ENCODE measurements at places on chromosomes 4 and X.

GRCh38 chrX:119040432-119040831 is 32.4 kb upstream of the CT47C1 start:
- DNase-seq = no peak

- DNase-seq = no peak
Measured at GRCh38 chrX:72604705-72605104, 32.1 kb upstream of the HDAC8 start.

- no peak for DNase-seq
Measured at GRCh38 chrX:30533266-30533665, 44.3 kb downstream of the TASL start.

- no peak for DNase-seq
Measured at GRCh38 chr4:142354041-142354440, 492.1 kb downstream of the INPP4B start.

GRCh38 chrX:145818186-145819113 is 821 bp downstream of the SLITRK2 start:
- no peak for DNase-seq

DNA sequence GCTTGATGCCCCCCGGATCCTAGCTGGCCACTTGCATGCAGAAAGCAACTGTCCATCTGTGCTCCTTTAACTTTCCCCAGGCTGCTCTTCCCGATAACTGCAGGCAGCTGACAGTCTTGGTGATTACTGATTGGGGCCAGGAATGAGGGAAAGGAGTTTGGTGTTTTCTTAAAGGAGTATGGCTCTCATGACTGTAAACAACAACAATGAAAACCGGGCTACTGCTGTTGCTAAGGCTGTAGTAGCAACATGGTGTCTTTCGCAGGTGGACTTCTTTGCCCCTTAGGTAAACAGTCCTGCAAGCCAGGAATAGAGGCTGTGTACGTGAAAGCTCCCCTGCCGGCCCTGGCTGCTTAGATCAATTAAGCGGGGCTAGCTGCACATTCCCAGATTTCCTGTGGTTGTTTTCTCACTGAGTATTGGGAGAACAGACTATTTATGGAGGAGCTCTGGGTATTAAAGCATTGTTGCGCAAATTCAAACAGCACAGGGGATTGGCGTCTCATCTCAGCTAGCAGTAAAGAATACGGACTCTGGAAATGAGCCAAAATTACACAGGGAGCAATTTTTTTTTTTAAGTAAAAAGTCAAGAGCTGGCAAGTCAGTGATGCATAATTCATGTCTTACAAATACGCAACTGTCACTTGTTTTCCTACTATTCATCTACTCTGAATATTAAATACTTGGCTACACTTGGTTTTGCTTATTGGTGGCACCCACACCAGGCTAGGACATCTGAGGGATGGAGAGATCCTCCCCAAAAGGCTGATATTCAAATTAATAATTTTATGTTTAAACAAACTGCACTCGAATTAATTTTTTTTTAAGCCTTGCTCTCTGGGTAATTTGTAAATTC is 61.6 kb upstream of the NAP1L5 start:
- DNase-seq = no peak

DNA sequence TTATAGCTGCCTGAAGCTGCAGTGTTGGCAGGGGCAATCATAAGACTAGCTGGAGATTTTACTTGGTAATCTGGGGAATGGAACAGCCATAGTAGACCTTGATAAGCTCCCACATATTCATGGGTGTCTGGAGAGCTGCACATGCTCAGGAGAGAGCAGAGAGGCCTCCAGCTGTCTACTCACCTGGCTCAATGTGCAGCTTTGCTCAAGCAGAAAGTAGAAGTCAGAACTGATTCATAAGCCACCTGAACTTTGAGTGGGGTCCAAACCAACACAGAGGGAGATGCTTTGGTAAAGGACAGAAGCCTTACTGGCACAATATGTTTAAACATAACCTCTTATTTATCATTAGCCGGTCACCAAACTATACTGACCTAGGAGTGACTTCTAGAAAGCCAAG is 54.4 kb downstream of the KDM6A start:
- no peak for DNase-seq

GRCh38 chr4:52366191-52366590 is 292.9 kb downstream of the USP46 start:
- no peak for DNase-seq

DNA sequence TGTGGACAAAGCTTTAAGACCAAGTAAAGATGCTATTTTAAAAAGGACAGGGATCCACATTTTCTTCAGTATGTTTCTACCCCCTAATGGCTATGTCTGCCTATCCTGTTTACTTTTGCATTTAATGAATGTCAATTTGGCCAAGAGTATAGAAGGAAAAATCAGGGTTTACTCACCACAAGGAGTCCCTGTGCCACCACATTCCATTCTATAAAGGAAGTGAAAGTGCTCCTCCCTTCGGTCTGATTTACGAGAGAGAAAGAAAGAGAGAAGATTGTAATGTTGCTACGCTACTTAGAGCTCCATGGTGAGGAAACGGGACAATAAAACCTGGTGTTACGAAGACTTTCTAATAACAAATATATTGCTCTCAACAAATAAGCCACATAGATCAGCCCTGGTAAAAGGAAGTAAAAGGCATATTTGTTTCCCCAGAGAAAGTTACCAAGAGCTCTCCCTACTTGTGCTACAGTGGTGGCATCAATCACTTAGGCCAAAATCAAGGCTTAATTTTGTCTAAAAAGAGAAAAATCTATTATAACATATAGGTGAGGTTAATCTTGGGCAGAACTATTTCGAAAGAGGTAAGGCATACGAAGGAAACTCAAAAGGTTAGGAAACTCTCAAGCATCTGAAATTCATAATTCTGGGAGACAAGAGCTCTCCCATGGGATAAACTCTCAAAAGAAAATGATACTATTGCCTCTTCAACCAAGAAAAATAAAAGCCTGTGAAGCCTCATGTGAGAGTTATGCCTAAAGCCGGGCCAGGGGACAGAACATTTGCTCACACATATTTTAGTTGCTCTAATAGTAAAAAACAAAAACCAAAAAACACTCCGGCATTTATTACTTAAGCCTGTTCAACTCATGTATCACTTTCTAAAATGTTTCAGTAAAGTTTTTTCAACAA is 29.5 kb downstream of the TAPT1 start:
- DNase-seq = peak; percentile 73

- DNase-seq = no peak
Measured at GRCh38 chrX:17294561-17294960, 80.4 kb upstream of the NHS start.

GRCh38 chr4:53547983-53548382 is 43.3 kb downstream of the LNX1 start:
- no peak for DNase-seq

DNA sequence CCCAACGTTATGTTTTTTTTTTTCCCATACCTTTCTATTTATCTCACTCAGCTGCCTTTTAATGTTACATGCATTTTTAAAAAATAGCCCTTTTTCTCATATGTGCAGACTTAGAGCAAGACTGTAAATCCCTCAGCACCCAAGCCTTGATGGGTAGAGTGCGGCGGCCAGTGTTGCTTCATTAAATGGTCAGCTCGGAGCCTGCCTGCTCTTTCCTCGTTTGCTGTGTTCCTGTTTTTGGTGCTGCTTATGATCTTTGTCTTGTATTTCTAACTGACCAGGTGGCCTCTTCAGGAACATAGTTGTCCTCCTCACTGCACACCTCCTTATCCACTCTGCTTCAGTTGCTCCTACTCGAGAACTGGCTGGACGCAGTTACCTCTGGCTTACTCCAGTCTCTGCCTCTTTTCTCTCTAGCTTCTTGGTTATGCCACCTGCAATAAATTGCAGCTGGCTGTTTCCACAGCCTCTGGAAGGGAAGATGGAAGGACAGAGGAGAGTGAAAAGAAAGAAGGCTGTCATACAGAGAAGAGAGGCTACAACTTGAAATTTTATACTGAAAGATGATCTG is 10.7 kb downstream of the RBPJ start:
- no peak for DNase-seq

- DNase-seq = no peak
Measured at GRCh38 chr4:137343221-137343620, 189.1 kb downstream of the PCDH18 start.

GRCh38 chr4:136392576-136392975 is 1139.7 kb downstream of the PCDH18 start:
- DNase-seq = no peak

DNA sequence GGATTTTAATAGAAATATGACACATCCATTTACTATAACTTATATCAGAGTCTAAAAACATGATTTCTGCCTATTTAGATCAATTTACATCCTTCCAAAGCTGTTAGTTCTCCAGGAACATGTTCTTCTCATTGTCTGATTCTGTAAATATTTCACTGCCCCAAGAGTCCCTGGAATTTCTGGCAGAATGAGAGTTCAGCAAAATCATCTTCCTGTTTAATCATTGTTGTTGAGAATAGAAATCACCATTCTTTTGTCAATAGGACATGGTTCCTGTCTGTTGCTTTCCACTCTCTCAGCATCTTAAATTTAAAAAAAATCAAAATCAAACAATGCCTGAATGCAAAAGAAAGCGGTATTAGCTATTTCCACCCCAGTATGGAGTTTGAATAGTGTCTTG is 172.8 kb upstream of the FRMPD4 start:
- no peak for DNase-seq

GRCh38 chrX:153880440-153880815 is 5.5 kb downstream of the L1CAM start:
- DNase-seq = no peak

- no peak for DNase-seq
Measured at GRCh38 chr4:1406394-1406980, at the start of gene NKX1-1. Gene NKX1-1 (minus strand): TSS chr4:1406442. CDS start chr4:1406442, 0 bp downstream.

GRCh38 chr4:181264893-181265292 is 978.3 kb upstream of the TENM3 start:
- no peak for DNase-seq

- no peak for DNase-seq
Measured at GRCh38 chr4:107192601-107193000, 156.5 kb upstream of the DKK2 start.

DNA sequence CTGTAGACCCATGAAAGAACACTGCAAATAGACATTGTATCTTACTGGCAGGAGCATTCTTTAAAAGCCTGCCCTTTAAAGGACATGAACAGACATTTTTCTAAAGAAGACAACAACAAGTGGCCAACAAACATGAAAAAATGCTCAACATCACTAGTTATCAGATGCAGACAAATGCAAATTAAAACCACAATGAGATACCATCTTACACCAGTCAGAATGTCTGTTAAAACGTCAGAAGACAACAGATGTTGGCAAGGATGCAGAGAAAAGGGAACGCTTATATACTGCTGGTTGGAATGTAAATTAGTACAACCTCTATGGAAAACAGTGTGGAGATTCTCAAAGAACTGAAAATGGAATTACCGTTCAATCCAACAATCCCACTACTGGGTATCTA is 77.2 kb downstream of the ATP10D start:
- no peak for DNase-seq

DNA sequence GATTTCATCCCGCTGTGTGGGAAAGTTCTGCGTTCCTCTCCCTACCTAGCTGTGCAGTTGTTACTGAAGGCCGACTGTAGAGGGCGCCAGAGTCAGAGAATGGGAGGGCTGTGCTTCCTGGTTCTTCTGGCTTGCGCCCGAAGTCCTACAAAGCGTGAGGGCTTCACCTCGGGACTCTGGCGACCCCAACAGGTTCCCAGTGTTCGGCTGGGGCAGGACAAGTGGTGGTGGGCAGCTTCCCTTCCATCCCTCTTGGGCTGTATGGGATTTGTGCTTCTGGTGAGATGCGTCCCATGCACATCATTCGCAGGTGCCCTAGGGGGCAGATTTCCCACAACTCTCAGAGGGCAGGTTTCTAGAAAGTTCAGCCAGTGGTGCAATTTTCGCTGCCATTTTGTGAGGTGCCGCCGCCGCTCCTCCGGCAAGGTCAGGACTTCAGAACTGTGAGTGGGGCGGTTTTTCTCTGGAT is 27.3 kb downstream of the CT45A1 start:
- DNase-seq = peak; percentile 31

DNA sequence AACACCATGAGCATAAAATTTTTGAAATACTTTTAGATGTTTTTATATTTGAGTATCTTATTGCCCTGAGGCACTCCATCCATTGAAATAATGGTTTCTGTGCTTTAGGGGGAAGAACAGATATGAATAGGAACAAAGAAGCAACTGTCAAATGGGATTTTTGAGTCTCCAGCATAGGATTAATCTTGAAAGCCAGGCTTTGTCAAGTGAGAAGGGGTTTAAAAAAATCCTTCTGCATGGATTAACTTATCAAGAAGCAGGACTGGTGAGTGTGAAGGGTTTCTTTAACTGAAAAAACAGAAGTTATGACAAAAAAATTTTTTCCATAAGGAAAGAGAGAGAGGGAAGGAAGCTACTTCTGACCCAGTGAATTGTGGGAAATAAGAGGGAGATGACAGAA is 7.6 kb upstream of the NUDT9 start:
- no peak for DNase-seq

DNA sequence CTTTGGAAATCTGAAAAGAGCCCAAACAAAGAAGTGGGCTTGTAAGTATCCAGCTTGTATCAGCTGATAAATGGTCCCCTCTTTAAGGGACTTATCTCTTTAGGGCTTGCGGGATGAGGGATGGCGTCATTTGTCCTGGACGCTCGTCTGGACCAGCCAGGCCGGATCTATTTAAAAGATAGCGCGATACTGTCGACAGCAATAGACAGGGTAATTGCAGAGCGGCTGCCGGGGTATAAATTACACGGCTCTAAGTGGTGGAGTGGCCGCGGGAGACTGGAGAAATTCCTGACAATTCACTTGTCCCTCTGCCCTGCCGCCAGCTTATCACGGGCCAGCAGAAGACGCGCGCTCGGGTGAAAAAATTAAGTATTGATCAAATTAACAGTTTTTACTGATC is 90.7 kb downstream of the FAM53A start:
- no peak for DNase-seq

DNA sequence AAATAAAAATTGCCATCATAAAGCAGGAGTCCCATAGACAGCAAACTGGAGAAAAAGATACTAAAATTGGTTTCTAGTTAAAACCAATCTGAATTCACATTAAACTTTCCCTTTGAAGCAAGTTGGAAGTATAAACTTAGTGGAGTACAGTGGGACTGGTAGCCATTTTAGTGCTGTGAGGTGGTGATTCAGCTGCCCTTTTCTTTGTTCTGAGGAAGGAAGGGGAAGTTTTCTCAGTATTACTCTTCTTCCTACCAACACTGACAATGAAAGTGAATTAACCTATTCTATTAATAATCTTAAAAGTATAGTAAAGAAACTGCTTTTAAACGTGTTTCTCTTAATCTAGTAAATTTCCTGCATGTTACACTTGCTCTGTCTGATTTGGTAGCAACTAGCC is 36.7 kb downstream of the SLC9A6 start:
- no peak for DNase-seq

GRCh38 chr4:128775916-128776315 is 33.6 kb upstream of the JADE1 start:
- no peak for DNase-seq
